Mesothelial cell of epicardium (in vitro differentiated cells): ENCODE measurements at places on chromosomes 4 and X.

DNA sequence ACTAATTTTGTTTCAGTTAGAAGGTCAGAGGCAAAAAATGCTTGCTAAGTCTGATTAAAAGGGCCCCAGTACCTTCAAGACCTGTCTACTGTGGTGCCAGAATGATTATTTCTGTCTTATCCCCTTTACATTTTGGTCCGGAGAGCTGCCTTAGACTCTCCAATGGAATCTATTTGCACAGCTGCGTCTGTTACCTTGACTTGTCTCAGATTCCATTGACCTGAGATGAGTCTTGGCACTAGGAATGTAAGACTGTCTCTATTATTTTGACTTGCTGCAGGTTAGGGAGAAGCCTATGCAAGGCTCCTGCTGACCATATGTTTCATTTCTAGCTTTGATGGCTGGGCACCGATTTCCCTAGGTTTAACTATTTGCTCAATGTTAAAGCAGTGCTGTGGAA is 457.6 kb downstream of the KCTD8 start:
- no peak for DNase-seq

DNA sequence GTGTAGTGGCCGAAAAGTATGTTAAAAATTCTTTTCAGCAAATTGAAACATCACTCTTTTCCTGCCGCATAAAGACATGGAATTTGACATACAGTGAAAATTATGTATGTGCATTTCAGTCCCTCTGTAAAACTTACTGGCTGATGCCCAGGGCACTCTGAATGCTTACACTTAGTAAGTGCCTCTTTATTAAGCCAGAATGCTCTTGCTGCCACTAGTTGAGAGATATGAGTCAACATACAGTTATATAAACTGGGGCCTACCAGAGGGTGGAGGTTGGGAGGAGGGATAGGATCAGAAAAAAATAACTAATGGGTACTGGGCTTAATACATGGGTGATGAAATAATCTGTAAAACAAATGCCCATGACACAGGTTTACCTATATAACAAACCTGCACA is 38.1 kb upstream of the TRPC5 start:
- no peak for DNase-seq

GRCh38 chrX:28189011-28189410 is 207.8 kb upstream of the DCAF8L1 start:
- DNase-seq: no peak

DNA sequence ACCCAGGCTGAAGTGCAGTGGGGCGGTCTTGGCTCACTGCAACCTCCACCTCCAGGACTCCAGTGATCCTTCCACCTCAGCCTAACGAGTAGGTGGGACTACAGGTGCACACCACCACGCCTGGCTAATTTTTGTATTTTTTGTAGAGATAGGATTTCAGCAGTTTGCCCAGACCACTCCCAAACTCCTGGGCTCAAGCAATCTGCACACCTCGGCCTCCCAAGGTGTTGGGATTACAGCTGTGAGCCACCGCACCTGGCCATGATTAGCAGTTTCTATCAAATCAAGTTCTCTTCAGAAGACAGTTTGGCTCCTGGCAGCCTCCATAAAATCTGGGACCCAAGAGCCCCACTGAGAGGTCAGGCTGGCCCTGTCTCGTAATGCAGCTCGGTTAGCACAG is 26.4 kb upstream of the TRIM2 start:
- no peak for DNase-seq

- no peak for DNase-seq
Measured at GRCh38 chr4:137209240-137209639, 323.1 kb downstream of the PCDH18 start.

DNA sequence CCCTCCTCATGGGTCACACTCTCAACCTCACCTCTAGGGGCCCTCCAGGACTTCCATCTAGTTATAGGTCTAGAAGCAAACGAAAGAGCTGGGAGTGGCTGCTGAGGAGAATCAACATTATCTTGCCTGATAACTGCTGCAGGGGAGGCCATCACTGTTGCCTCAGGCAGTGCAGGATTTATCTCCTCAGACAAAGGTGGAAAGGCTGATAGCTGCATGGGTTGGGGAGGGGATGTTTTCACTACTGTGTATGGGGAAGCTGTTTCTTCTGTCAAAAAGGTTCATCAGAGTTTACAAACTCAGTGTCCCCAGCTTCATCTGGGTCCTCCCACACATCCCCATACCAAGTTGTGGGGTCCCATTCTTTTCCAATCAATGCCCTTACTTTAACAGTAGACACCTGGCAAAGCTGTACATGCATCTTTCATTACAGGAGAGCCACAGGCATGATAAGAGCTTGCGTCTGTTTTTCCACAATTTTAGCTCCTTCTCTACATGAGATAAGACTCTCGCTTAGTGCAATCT is 17.6 kb upstream of the PRDM8 start:
- DNase-seq: no peak

DNA sequence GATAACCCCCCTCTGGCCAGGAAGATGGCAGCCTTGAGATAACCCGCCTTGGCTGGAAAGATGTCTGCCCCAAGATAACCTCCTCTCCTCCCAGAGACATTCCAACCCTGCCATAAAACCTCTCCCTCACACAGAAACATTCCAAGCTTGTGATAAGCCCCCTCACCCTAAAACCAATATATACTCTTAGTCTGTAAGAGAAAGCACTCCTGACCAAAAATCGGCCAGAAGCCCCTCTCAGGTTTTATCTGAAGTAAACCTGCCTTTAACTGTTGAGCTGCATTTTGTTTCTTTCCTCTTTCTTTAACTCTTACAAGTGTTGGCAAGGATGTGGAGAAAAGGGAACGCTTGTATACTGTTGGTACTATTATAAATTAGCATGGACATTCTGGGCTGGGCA is 8.5 kb downstream of the ERCC6L start:
- no peak for DNase-seq

GRCh38 chr4:22345678-22346077 is 170.2 kb downstream of the ADGRA3 start:
- DNase-seq: no peak

- DNase-seq: no peak
Measured at GRCh38 chr4:140172960-140173359, 19.0 kb upstream of the MAML3 start.

DNA sequence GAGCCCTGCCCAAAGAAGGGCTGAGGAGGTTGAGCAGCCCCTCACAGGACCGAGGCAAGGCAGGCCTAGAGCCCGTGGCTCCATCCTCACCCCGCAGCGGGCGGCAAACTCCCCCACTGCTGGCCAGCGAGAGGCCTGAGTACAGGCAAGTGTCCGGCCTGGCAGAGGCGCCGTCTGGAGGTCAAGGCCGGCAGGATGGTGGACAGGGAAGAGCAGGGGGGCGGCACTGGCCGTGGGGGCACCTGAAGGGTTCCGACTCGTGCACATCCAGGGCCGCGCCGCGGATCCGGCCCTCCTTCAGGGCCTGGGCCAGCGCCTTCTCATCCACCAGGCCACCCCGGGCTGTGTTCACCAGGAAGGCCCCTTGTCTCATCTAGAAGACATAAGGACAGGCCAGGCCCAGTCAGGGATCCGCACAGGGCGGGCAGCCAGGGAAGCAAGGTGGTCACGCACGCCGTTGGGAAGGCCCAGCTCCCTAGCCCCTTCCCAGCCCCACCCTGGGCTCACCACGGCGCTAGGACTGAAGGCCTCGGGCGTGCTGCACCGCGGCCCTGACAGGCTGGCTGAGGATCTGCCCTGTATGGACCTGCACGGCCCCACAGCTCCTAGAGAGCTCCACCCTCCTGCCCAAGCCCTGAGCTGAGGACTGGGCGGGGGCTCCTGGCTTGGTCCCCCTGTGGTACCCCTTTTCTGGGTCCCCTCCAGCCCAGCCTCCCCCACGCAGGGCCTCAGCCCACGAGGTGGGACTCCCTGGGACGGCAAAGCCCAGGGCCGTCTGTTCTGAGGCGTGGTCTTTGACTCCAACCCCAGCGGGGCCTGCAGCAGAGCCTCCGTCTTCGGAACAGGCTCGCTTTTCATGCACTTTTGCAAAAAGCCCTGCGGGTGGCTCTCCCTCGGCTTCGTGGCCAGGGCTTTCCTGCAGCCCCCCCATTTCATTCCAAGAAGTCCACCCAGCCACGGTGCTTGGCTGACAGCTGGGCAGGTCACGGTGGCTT is 34.5 kb downstream of the CTBP1 start:
- DNase-seq: no peak

- DNase-seq: no peak
Measured at GRCh38 chr4:95114521-95114920, 356.8 kb downstream of the BMPR1B start.

DNA sequence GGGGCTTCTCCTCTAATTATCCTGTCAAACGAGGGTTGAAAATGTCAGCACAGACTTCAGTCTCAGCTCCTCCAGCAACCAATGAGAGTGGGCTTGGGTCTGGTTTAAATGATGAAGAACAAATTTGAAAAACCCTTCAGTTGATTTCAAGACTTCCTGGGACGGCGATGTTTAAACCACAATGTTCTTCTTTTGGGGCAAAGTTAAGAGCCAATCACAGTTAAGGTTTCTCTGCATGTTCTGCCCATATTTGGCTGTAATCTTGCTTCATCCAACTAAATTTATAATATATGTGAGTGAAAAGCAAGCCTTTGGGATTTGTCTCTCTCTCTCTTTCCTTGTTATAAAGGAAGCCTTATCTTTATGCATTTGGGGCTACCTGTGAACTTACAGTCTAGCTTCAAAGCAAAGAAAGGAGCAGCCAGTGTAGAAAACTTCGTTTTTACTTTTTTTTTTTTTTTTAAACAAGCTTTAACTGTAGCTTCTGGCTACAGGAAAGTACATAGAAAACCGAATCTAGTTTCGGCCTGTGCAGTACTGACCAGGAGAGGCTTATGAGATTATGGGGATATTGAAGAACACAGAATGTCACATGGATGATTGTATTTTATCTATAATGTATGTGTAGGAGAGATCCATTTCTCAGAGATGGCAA is 46.8 kb upstream of the FAM9C start:
- no peak for DNase-seq

DNA sequence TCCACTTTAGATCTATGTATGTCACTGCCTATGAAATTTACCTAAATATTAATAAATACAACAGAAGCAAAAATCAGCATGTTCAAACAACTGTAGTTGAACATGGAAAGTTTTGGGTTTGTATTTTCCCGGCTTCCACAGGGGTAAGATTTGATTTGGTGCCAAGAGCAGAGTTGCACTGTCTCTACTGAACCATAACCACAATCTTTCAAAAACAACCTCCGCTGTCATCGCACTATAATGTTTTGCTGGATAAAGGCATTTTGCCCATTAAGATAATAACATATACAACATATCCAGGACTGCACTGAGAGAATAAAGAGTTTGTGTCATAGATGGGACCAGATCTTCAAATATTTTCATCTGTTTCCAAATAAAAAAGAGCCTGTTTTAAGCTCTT is 94.9 kb downstream of the TENM3 start:
- DNase-seq: no peak
